ENCODE measurements at places on chromosomes 11 and 22. TPM values are rescaled to one million over a fixed set of nuclear protein-coding genes. Genes with fewer than 3 reads are reported as not detected.

DNA sequence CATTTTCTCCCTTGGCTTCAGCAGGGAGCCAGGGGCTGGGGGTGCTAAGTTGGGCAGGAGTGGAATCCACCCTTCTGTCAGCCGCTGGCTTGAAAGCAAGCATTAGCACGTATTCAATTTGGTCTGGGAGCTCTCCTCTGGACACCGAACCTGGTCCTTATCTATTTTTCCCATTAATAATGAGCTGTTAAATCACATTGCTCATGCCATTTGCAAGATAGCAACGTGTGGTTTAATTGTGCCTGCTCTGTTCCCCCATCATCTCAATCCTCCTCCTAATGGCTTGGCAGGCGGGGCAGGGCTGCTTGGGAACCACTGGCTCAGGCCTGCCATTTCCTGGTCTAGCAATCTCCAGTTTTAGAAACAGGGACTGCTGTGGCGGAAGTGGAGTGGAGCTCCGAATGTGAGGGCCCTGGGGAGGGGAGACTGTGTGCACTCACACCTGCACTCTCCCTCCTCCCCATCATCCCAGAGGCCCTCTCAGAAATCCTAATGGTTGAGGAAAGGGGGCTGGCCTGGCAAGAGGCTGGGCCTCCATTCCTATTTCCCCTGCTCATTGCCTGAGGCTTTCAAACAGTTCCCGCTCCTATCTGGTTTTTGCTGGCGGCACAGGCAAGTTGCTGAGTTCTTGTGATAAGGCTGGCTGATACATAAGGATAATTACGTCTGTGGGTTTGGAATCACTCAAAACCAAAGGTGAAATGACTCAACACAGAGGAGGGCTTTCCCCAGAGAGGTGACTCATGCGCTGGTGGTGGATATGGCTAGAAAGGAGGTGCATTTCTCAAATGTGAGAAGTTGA, 201.2 kb upstream of the E2F8 start:
- peak; percentile 98 for DNase-seq

DNA sequence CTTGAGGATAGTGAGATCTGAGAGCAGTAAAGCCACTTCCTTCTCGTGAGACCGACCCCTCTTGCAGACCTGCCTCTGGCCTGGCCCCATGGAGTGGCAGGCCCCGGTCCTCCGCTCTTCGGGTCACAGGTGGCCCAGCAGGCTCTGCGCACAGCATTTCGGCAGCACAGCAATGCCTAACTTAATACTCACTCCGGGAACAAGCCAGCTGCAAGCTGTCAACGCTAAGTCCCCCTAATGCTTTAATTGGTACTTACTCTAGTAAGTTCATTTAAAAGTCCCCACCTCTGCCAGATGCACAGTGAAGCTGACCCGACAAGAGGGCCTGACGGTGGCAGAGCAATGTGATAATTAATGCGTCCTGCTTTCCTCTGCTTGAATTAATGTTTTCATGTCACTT, 349.3 kb upstream of the B3GAT1 start:
- DNase-seq, result no peak

GRCh38 chr22:50015451-50016307, 3.1 kb upstream of the IL17REL start:
- DNase-seq, result no peak

GRCh38 chr22:49012712-49013395, 814.8 kb downstream of the BRD1 start:
- DNase-seq, result no peak

GRCh38 chr11:89441606-89442005, 49.6 kb downstream of the NOX4 start:
- DNase-seq, result no peak

GRCh38 chr22:45212306-45212709, 28.4 kb downstream of the KIAA0930 start:
- peak; percentile 92 for DNase-seq

- DNase-seq, result peak; percentile 86
These were observed 26.9 kb downstream of the PICALM start for GRCh38 chr11:86041975-86042378.

DNA sequence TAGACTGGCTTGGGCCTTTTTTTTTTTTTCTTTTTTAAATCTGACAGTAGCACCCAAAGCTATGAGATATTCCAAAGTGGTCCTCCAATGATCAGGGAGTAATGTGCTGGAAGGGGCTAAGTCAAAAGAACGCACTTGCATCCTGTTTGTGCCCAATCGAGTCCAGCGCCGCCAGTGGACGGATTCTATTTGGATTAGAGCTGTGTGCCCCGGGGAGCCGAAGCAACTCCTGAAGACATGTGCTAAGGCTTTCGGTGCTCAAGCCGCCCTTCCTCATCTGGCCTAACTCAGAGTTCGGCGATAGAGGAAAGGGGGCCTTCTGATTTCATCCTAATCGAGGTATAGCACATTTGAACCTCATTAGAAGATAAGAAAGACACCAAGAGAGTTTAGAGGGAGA, 147.8 kb upstream of the NECTIN1 start:
- no peak for DNase-seq

The CBL gene
- total RNA-seq, result 46.6 TPM

The KDELR3 gene
- 72.6 TPM for total RNA-seq

The OR2AG2 gene
- total RNA-seq, result 0.27 TPM

The SH3BP1 gene
- total RNA-seq, result 26.5 TPM

The MFRP gene
- total RNA-seq, result not detected

The MMP10 gene
- total RNA-seq, result 1.2 TPM

Data from astrocyte (in vitro differentiated cells and primary cell).